ENCODE measurements at places on chromosomes 6 and 20.

DNA sequence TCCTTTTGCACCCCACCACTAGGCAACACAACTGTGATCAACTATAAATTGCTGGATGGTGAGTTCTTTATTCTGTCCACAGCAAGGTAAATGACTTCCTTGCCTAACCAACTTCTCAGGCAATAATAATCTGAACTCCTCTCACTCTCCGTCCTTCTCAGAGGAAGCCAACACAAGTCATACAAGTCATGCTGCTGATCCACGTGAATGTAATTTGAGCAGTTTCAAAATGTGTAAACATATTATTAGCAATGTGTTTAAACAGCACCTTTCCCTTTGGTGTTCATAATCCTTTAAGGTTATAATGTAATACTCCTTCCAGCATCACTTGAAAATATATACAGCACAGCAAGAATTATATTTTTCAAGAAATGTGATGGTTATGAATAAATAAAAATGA lies 127.9 kb downstream of the QRSL1 start:
- DNase-seq: no peak

- no peak for DNase-seq
Observed at GRCh38 chr6:168331058-168331457, 11.5 kb upstream of the DACT2 start.

DNA sequence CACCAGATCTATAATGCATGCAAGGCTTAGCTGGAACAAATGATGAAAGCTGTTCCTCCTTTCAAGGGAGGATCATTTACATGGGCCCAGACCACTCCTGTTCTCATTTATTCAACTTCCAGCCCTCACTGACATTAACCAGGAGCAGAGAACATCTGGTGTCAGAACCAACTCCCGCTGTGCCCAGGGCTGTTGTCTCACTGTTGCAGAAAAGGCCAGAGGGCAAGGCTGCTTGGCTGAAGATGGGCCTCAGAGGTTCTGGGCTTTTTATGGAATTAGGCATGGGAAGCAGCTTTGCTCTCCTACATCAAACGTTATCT lies 164.2 kb downstream of the GMPR start:
- no peak for DNase-seq

DNA sequence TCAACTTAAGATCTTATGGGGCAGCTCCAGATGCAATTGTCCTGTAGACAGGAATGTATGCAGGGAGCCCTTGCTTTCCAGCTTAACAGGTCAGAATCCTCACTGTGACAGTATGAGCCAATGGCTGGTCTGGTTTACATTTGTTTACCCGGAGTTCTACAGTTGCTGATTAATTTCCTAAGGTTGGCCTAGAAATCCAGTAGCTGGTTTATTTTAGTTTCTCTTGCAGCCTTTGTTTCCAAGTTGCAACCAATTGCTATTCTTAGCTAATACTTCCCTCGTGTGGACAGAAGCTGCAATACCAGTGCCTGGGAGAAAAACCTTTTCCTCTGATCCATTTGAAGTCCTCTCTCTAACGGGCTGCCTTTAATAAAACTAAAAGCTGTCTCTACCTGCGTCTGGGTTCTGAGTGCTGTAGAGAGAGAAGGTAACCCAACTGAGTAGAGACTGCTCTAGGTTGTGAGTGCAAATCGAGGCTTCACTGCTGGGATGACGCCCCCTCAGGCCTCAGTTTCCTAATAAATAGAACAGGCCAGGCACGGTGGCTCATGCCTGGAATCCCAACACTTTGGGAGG lies 45.9 kb downstream of the ZNF217 start:
- DNase-seq: peak; percentile 32

GRCh38 chr6:107658920-107659865 lies 164.9 kb downstream of the SCML4 start:
- no peak for DNase-seq

- no peak for DNase-seq
Observed at GRCh38 chr6:43604174-43604573, 24.9 kb downstream of the GTPBP2 start.

DNA sequence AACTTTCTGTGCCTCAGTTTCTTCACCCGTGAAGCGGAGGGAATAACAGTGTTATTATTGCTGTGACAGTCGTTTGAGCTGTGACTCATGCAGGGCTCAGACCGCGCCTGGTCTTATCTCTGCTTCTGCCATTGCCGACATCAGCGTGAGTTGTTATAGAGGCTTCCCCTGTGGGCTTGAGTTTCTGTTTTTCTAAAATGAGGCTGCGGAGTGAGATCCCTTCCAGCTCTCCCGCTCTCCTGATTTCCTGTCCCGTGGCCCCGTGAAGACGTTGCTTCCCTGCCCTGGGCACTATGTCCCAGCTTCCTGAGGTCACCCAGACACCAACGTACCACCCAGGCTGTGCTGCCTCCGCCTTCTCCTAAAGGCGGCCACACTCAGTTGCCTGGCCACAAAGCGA lies 278.5 kb downstream of the BMP7 start:
- DNase-seq: no peak
